ENCODE measurements at places on chromosomes 1 and 21.

DNA sequence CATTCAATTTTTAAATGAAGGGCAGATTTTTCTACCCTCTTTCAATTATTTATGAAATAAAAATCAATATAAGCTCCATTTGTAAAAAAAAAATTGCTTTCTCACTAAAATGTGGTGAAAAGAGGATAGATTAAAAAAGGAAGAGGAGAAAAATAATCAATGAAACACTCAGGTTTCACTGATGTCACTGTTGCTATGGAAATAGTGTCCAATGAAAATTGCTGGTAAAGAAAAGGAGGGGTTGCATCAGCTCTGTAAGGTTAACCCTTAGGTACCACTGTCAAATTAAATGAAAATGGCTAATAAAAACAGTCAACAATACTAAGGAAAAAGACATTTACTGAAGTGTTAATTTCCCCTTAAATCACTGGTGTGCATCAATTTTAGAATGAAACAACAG, 91.6 kb upstream of the TTC39A start:
- no peak for DNase-seq

DNA sequence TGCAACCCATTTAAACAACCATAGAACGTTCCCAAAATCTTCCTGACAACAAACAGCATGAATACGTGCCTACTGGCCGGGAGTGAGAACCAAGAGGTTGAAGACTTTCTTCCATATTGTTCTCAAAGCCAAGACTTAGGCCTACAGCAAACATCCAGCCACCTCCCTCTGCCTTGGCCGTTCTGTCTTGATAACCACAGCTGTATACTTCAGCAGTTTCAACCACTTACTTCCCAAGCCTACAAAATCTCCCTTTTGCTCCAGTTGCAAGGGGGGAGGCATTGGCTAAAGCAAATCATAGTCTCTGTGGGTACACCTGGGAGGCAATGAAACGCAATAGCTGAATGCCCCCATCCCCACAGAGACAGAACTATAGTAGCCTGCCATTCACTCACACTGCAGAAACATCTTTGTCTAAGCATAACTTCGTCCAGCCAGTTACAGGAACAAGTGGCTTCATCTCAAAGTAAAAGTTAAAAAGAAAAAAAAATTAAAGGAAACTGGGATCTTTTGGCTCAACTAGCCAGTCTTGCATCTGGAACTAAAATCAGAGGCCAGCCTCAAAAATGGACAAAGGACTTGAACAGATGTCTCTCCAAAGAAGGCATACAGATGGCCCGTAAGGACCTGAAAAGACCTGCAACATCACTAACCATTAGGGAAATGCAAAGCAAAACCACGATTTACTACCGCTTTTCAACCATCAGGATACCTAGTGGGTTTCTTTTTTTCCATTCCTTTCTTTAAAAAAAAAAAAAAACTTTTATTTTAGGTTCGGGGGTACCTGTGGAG, 186.0 kb downstream of the PSMG1 start:
- no peak for DNase-seq

- DNase-seq: no peak
Measured at GRCh38 chr1:86218859-86219258, 62.3 kb upstream of the COL24A1 start.

- DNase-seq: no peak
Measured at GRCh38 chr1:51535006-51535592, 16.0 kb upstream of the EPS15 start.

DNA sequence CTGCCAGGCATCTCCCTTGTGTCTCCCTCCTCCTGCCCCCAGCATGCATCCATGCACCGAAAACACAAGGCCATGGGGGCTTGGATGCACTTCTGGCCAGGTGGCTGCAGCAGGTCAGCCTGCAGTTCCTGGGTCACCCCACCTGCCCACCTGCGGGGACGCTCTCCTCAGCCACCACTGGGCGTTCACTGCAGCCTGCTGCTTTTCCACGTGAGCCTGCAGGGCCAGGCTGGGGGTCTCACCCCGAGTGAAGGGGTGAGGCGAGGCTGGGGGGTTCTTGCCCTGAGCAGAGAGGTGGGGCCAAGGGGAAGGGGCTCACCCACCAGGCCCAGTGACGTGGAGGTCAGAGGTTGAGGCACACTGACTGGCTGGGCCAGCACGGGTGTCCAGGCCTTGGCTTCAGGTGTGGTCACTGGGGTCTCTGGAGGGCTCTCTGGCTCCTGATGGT, 64.6 kb downstream of the WNT9A start:
- DNase-seq: no peak

- no peak for DNase-seq
Measured at GRCh38 chr1:49187056-49187455, 410.4 kb upstream of the BEND5 start.

GRCh38 chr1:116808200-116808847, 54.1 kb downstream of the CD2 start:
- DNase-seq: no peak

DNA sequence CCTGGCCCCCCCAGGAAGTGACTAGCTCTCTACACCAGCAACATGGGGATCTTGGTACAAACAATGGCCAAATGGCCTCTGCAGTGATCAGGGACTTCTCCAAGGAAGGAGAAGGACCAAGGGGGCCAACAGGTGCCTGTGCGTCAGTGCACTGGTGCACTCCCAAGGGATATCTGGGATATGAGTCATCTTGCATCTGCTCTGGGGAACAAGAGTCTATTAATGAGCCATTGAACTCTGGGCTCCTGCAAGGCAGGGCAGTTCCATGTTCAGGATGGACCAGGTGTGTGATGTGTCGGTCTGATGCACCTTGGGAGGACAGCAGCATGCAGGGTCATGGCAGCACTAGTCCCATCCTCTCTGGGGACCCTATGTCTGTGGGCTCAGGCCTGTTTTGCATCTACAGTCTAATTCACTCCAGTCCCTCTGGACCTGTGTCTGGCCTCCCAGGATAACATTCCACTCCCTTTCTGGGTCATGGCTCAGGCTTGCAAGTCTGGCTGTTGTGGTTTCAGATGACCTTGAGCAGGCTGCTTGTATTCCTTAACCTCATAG, 125.3 kb downstream of the TRABD2B start:
- DNase-seq: no peak

GRCh38 chr1:84785271-84786036, 95.2 kb upstream of the SSX2IP start:
- DNase-seq: no peak

DNA sequence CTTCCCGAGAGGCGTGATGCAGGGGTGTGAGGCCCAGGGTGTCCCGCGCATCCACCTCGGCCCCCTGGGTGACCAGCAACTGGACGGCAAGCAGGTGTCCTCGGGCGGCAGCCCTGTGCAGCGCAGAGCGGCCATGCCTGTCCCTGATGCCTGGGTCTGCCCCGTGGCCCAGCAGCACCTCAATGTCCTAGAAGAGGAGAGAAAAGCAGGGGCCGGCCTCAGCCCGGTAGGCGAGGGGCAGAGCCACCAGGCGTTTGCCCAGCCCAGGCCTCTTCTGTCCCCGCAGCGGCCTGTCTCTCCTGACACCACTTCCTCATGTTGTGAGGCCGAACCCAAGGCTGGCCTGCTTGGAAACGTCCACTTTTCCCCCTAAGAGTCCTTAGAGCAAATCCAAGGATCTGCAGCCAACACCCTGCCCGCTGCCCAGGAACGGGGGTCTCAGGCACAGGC, 1.7 kb downstream of the ANKRD65 start:
- no peak for DNase-seq

GRCh38 chr1:200221614-200222282, 188.1 kb downstream of the ZNF281 start:
- DNase-seq: no peak

DNA sequence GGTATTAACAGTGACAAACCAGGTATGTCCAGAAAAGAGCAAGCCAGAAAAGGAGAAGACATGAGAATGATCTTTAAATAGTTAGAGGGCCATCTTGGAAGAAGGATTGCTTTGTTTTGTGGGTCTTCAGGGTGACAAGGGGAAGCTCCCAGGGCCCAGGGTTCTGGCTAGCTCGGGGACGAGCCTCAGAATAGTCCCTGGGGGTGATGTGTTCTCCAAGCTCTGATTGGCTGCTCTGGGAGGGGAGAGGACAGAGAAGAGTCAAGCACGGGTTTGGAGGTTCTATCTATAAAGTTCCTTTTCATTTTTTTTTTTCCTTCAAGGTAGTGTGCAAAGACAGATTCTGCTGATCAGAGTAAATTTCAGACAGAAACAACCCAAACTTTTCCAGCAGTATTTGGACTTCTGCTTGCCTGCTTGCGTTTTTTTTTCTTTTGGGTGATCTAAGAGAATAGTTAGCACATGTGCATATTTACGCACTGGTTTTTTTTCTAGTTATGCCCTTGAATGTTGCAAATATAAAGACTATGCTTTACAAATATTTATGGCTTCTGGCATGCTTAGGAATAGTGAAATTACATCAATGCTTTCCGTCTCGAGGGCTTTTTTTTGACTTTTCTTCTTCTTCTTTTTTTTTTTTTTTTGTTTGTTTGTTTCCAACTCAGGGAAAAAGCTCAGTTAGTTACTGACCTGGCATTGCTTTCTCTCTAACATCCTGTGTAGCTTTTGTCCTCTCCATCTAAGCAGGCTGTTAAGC, 59.7 kb downstream of the ROR1 start:
- DNase-seq: no peak

GRCh38 chr1:108639899-108640560, 20.9 kb downstream of the HENMT1 start:
- peak; percentile 19 for DNase-seq

- no peak for DNase-seq
Measured at GRCh38 chr1:206716870-206717673, 32.4 kb downstream of the MAPKAPK2 start.

DNA sequence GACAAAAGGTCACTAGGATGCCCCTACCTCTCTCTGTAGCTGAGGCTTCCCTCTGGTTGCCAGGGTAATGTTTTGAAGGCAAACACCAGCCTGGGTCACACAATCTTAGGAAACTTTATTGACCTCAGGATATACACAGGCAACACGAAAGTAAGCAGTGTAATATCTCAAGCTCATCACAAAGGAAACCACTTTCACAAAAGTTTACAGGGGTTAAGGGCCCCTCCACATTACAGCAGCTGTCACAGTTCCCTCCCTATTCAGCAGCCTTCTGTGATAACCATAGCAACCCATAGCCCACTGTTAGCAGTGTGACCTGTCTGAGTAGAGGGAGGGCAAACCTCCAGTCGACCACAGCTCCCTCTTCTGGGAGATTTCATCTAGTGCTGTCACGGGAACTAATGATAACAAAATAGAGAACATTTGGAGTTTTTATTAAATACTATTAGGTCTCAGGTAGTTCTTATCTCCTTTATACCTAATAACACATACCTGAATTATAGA, 149.8 kb downstream of the PTPRC start:
- DNase-seq: no peak

DNA sequence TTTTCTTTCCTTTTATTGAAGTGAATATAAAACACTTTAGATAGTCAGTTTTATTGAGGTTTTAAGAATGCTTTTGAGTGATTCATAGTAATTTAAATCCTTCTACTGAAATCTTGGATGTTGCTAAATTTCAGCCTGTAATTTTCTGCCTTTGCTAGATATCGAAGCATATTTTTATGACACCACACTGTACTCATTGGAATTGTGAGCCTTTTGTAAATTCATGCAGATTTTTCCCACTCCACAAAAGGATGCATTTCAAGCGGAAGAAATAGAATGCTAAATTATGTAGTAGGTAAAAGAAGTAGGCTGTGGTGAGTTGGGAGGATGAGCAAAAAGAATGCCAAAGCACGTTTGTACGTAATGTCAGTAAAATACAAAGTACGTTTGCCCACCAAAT, 13.8 kb downstream of the SNX7 start:
- DNase-seq: no peak

DNA sequence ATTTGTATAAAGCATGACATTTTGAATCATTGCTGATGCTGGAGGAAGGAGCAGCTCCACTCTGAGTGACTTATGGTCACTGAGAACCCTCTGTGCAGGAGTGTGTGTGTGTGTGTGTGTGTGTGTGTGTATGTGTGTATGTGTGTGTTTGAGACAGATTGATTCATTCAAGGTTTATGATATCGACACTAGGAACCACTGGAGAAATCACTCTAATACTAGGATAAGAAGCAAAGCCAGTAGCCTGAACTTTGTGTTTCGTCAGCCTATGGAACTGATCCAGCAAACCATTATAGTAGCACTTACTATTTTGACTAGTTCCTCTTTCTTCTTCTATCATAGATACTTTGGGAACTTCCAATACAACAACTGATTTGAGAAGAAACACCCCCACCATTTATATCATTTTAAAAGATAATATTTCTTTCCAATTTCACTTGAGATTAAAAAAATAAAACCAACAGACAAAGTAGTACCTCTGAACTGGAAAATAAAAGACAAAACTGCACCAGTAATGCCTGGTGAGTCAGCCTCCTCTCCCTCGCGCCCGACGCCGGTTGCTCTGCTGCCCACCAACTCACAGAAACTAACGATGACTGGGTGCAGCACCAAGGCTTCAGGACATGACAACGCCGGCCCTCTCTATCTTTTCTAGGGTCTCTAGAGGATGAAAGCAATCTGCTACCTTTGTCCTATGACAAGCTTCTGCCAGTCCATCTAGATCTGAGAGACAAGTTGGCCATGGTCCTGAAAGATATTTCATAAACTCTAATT, 20.9 kb downstream of the SLAMF1 start:
- no peak for DNase-seq

Measured in stimulated activated CD8-positive, alpha-beta memory T cell treated with anti-CD3 and anti-CD28 coated beads, Interleukin-4, amount 100 ng/mL, for 1 hour (primary cell).